ENCODE measurements at places on chromosomes 1 and 21. TPM values are rescaled to one million over a fixed set of nuclear protein-coding genes. Genes with fewer than 3 reads are reported as not detected.

GRCh38 chr1:94666797-94667196 lies 125.2 kb upstream of the F3 start:
- no peak for DNase-seq

- no peak for DNase-seq
Measured at GRCh38 chr1:85563139-85563538, 17.4 kb upstream of the CCN1 start.

DNA sequence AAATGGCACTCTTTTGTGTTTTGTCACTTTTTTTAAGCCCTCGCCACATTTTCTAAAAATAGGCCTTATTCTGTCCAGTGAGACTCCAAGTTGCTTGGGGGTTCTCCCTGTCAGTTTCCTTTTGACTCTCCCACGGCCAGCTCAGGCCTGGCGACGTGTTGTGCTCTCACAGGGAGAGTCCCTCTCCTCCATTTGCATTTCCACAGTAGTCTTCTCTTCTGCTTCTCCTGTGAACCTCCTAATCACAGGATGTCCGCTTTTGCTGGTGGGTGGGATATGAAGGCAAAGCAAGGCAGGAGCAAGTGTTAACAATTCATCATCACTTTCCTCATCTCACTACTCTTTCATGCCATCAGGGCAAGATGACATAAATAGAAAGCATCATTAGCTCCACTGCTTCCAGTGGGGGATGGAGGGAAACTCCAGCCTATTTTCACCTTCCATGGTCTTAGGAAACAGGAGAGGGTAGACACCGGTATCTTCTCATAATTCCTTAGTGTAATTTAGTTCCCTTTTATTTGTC lies 99.8 kb downstream of the INTS7 start:
- no peak for DNase-seq

- DNase-seq, result no peak
Measured at GRCh38 chr21:45385549-45386050, 19.4 kb upstream of the COL18A1 start.

DNA sequence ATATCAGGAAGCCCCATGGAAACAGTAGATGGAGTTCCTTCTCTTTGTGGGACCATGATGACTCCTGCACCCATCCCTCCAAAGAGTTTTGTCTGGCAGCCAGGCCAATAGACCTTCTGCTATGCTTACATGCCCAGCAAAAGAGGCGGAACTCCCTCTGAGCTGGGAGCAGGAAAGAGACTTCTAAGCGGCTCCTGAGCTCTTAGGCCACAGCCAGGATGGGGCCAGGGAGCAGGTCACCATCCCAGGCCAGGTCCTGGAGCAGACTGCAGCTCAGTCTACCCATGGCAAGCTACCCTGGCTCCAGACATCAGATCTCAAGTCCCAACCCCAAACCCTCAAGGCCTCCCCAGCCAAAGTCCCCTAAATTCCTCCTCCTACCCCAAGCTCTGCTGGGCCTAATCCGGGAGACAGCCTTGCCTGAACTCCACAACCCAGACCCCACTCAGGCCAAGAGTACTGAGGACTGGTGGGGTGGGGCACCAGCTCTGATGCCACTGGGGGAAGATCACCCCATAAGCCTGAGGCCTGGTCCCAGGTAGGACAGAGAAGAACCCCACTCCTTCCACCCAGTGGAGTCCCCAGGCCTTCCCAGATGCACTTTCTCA lies 387.9 kb downstream of the MATN1 start:
- DNase-seq, result no peak

DNA sequence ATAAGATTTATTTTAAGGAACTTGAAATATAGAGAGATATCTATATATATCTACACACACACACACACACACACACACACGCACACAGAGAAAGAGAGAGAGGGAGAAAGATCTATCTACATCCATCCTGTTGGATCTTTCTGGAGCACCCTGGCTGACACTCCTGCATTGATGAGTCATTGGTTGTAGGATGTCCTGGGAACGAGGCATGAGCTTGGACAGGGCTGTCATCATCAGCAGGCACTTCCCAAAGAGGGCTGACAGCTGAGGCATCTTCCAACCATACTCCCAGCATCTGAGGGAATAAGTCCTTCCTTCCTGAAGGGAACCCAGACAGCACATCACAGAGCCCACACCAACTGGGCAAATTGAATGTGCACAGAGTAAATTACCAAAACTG lies 99.1 kb upstream of the ERG start:
- no peak for DNase-seq

The MFAP2 gene
- total RNA-seq, result 6.0 TPM

The IRF6 gene
- 34.9 TPM for total RNA-seq
